ENCODE measurements at places on chromosomes 7 and 10.

GRCh38 chr7:85222522-85222921 lies 35.7 kb upstream of the SEMA3D start:
- H3K4me3 ChIP-seq: no peak overlapping the region
- no peaks in the 10 kb centered on the region for H3K4me1 ChIP-seq
- H3K27ac ChIP-seq: no peak overlapping the region
- H3K36me3 ChIP-seq: no peaks in the 10 kb centered on the region
- no peaks in the 10 kb centered on the region for H3K27me3 ChIP-seq

DNA sequence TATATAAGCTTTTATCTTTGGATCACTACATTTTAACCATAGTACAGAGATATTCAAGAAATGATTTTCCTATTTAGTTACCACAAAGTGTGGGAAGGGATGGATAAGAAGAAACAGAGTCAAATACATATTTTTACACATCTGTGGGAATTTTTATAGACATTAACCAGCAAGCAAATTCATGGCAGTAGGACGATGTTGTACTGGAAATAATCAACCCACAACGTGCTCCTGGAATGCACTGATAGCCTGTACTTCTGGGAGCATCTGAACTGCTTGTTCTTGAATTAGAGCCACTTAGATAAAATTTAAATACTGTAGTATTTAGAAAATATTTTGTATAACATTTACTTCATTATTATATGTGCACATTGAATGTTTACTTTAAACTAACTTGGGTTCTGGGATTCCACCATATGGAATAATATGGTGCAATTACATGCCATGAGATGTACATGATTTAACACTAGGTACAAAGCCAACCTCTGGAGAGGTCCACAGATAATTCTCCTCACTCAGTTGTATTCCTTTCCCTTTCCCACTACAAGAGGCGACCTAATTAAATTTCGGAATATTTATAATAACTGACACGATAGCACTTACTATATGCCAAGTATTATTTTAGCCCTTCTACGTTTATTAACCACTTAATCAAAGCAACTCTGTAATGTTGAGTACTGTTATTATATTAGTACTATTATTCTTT lies 164.9 kb upstream of the HGF start:
- no peak overlapping the region for H3K4me3 ChIP-seq
- no peak for ATAC-seq
- no peak overlapping the region for H3K27ac ChIP-seq
- H3K4me1 ChIP-seq: no peaks in the 10 kb centered on the region
- no peaks in the 10 kb centered on the region for H3K27me3 ChIP-seq

- H3K36me3 ChIP-seq: peaks cover 28% of the 10 kb centered on the region
- H3K27me3 ChIP-seq: no peaks in the 10 kb centered on the region
- H3K27ac ChIP-seq: no peak overlapping the region
- no peaks in the 10 kb centered on the region for H3K4me1 ChIP-seq
- H3K4me3 ChIP-seq: no peak overlapping the region
- no peak for ATAC-seq
Observed at GRCh38 chr7:30644286-30644955, 37.8 kb downstream of the CRHR2 start.

GRCh38 chr7:150355666-150356059 lies 13.0 kb upstream of the REPIN1 start:
- H3K4me3 ChIP-seq: no peak overlapping the region
- no peak for ATAC-seq
- no peaks in the 10 kb centered on the region for H3K4me1 ChIP-seq
- H3K27ac ChIP-seq: no peak overlapping the region
- H3K36me3 ChIP-seq: no peaks in the 10 kb centered on the region

- no peaks in the 10 kb centered on the region for H3K27me3 ChIP-seq
- no peak overlapping the region for H3K27ac ChIP-seq
- no peaks in the 10 kb centered on the region for H3K4me1 ChIP-seq
- no peak for ATAC-seq
- no peak overlapping the region for H3K4me3 ChIP-seq
Observed at GRCh38 chr7:143255564-143255963, 7.7 kb upstream of the GSTK1 start.

- no peaks in the 10 kb centered on the region for H3K4me1 ChIP-seq
- H3K4me3 ChIP-seq: no peak overlapping the region
- no peaks in the 10 kb centered on the region for H3K36me3 ChIP-seq
- H3K27me3 ChIP-seq: peaks cover 6% of the 10 kb centered on the region
Observed at GRCh38 chr7:11336432-11336831, 362.8 kb downstream of the PHF14 start.

GRCh38 chr7:70383066-70383782 lies 748.7 kb upstream of the GALNT17 start:
- H3K27me3 ChIP-seq: no peaks in the 10 kb centered on the region
- peaks cover 41% of the 10 kb centered on the region for H3K4me1 ChIP-seq
- ATAC-seq: no peak
- no peaks in the 10 kb centered on the region for H3K36me3 ChIP-seq

DNA sequence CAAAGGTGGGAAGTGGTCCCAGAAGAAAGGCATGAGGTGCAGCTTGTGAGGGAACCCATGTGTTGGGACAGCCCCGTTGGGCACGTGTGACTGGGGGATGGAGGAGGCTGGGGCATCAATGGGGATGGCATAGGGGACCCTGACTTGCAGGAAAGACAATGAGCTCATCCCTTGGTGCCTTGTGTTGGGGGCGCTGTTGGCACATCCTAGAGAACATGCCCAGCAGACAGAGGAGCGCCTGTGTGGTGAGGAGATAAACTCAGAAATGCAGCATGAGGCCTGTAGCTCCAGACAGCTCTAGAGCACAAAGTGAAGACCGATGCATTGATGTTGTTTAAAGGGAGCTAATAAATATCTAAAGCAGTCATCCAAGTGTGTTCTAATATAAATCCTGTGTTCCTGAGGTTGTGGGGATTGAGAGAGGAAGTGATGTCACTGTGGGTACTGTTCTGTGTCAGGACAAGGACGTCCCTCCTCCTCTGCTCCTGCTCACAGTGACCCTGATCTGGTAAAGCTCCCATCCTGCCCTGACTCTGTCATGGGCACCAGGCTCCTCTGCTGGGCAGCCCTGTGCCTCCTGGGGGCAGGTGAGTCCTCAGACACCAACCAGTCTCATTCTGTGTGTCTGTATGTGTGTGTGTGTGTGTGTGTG lies 126.1 kb upstream of the PRSS58 start:
- no peak overlapping the region for H3K27ac ChIP-seq
- no peaks in the 10 kb centered on the region for H3K4me1 ChIP-seq
- H3K4me3 ChIP-seq: no peak overlapping the region
- no peaks in the 10 kb centered on the region for H3K27me3 ChIP-seq
- no peaks in the 10 kb centered on the region for H3K36me3 ChIP-seq
- no peak for ATAC-seq

DNA sequence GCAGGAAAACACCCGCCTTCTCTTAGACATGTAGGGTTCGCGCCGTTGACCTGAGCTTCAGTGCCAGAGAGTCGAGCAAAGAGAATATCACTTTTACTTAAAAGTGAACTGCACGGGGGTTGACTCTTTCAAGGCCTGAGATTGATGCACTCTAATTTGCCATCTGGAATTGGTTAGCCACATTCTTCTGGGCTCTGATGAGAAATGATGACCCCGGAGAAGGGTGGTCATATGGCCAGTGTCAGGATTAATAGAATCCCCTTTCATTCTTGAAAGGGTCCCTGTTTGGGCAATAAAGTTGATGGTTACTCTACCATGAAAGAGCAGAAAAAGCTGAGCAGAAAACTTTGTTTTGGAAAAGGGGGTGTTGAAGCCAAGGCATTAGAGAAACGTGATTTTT lies 31.2 kb downstream of the GRK5 start:
- no peak for ATAC-seq
- no peaks in the 10 kb centered on the region for H3K36me3 ChIP-seq
- H3K27me3 ChIP-seq: no peaks in the 10 kb centered on the region
- H3K4me1 ChIP-seq: peaks cover 78% of the 10 kb centered on the region
- H3K4me3 ChIP-seq: no peak overlapping the region
- H3K27ac ChIP-seq: peak overlapping the region; percentile 39
